HEK293T (cell line): ENCODE measurements at places on chromosomes 7 and 10.

GRCh38 chr7:155815332-155816191, 3.3 kb upstream of the SHH start:
- DNase-seq, result peak; percentile 91

GRCh38 chr10:117374506-117375359, 507 bp downstream of the PDZD8 start:
- peak; percentile 27 for DNase-seq

DNA sequence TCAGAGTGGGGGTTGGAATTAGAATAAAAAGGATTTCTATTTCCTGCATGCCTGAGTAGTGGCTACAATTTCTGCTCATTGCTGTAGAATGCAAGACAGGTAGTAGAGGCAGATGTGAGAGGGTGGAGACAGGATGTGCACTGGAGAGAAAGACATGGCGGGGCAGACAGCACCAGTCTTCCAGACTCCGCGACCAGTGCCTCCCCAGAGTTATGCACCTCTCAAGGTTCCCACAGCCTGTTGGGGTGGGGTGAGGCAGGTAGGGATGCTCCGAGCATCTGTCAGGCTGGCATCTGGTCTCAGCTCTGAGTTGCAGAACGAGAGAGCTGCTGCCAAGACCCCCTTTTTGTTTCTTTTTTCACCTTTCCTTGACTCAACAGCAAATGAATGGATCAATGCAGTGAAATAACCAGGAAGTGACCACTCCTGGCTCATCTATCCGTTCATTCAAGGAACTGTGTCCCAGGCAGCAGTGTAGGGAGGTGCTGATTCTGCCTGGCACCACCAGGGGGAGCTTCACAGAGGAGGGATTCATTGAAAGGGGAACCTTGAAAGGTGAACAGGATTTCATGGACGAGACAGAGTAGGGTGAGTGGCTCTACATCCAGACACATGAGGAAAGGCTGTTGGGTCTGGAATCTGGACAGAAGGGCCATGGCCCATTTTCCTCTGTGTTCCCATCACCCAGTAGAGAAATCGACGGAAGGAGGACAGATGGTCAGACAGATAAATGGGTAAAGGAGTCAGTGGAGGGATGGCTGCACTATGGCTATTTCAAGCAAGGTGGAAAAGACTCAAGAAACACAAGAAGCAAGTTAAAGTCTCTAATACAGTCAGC, 17.2 kb upstream of the SLC18A3 start:
- peak; percentile 74 for DNase-seq

DNA sequence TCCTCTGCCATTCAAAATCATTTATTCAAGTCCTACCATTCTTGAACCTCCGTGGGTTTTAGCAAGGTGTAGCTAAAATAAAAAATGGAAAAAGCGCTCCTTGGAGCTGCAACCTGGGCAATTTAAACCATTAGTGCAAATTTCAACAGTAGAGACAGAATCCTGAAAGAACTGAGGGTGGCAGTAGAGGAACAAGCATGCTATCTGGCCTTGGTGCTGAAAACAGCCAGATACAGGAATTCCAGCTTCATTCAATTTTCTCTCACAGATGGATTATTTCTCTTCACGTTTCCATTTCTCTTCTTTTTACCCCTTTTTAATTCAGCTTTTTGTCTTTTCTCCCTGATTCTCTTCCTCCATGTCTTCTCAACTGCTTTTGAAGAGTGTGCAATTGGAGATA, 77.7 kb downstream of the OTUD1 start:
- DNase-seq, result peak; percentile 45

- no peak for DNase-seq
These were observed 14.9 kb downstream of the CHST3 start for GRCh38 chr10:71978988-71979691.

DNA sequence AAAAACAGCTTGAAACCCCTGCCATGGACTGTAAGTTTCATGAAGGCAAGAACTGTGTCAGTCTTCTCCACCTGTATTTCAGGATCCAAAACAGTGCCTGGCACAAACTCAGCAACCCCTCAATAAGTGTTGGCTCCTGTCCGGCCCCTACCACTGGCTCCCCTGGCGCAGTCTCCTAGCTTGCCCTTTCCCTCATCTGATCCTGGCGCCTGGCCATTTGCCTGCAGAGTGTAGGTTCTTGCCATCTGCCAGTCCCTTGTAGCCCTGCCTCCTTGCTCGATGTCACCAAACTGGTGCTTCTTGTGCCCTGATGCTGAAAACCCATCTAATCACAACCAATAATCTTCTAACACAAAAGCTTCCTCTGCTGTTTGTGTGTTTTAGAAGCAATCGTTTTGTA, 60.4 kb downstream of the LGI1 start:
- no peak for DNase-seq
